ENCODE measurements at places on chromosomes 3 and 15.

DNA sequence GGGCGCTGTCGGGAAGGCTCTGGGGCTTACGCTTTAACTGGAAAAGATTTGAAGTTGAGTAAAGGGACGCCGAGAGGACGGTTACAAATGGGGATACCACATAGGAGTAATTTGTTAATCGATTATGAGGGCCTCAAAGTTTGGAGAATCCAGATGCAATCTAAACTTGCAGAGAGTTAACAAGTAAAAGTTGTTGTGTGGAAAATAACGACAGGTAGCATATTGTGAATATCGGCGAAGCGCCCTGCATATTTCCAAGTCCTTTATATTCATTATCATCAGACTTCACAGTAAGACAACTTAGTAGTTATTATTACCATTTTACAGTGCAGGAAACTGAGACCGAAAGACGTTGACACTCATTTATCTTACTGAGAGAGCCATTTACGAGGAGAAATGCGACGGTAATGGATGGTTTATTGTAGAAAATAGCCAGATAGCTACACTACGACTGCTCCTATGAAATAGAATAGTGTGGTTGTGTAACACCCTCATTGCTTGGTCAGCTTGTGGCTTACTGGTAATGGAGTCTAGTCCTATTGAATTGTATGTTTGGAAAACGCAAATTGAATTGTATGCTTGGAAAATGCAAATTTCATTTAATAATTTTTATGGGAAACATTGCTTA lies 700 bp downstream of the MKRN2 start:
- DNase-seq = no peak

DNA sequence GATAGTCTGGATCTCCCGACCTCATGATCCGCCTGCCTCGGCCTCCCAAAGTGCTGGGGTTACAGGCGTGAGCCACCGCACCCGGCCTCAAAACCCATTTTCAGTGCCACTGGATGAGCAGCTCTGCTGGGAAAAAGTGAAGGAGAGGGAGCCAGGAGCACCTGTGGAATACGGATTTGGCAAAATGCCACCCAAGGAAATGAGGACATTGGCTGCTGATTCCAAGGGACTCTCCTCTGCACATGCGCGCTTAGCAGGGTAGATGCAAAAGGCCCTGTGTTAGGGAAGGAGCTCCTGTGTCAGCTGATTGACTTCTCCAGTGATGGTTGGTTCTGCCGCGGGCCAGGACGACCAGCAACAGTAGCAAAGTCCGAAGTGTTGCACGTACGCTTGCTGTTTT lies 43.4 kb upstream of the IGF1R start:
- DNase-seq = no peak

GRCh38 chr15:56805466-56806147 lies 72.3 kb upstream of the ZNF280D start:
- no peak for DNase-seq

- peak; percentile 71 for DNase-seq
Measured at GRCh38 chr15:88704791-88705768, 66.3 kb downstream of the ISG20 start.

- peak; percentile 70 for DNase-seq
Measured at GRCh38 chr3:48990636-48991469, 812 bp downstream of the P4HTM start.

- no peak for DNase-seq
Measured at GRCh38 chr3:2915826-2916225, 194.3 kb downstream of the IL5RA start.

GRCh38 chr3:172194702-172195406 lies 155.5 kb downstream of the FNDC3B start:
- peak; percentile 87 for DNase-seq

GRCh38 chr3:24476871-24477656 lies 17.6 kb downstream of the THRB start:
- DNase-seq = peak; percentile 71

DNA sequence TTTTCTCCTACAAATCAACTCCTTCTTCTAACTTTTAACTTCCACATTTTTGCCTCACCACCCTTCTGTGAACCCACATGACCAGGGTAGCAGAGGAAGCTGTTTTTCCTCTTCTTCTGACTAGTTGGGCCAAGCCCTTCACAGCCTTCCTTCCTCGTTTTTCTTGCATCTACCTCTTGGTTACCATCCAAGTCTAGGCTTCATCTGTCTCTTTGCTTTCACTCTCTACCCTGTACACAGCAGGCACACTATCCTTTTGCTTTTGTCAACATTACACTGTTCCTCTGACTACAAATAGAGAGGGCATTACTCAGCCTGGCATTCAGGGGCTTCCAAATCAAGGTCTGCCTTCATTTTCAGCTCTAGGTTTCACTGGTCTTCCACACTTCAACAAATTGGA lies 22.0 kb downstream of the SLC9A9 start:
- no peak for DNase-seq

DNA sequence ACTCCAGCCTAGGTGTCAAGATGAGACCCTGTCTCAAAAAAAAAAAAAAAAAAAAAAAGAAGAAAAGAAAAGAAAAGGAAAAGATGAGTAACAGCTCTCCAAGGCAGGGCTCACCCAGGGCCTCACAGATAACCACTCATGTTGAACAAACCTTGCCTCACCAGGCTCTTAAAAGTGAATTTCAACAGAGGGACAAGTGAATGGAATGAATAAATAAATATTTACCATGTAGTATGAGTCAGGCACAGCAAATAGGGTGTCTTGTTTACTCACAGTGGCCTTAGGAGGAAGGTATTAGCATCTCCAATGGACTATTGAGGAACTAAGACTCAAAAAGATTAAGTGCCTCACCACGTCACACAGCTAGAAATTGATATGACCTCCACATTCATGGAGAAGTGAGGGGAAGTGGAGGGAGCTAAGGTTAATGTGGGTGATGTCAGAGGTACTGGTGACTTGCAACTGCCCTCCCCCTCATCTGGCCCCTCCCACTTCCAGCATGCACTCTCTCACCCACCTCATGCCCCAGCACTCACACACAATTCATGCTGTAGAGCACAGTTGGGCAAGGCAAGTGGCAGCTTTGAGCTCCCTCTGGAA lies 255.5 kb downstream of the UACA start:
- no peak for DNase-seq

- DNase-seq = peak; percentile 76
Measured at GRCh38 chr3:61381745-61382392, 130.6 kb upstream of the FHIT start.

- DNase-seq = no peak
Measured at GRCh38 chr3:40523781-40524180, 979 bp upstream of the ZNF621 start.

DNA sequence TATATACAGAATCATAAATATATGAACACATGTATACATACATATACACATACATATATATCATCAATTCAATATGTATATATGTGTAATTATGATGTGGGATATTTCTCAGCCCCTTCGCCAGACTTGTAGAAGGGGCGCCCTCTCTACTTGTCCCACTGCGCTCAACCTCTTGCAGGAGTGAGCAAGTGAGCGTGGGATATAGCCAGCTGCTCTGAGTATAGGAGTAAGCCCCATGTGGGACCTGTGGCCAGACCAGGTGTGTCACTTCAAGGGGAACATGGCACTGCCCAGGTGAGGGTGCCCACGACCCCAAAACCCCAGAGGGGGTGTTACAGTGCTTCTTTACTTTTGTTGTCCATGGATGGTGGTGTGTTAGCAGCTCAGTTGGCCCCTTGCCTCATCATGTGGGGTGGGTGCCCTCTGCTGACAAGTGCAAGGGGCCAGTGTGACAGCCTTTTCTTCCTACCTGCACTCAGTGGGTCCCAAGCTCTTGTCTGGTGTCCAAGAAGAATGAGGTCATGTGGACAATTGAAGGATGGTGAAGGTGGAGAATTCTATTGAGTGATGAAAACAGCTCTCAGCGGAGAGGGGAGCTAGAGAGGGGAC lies 304.1 kb downstream of the UNC13C start:
- DNase-seq = no peak

- DNase-seq = peak; percentile 56
Measured at GRCh38 chr3:153162513-153163392, 727 bp downstream of the RAP2B start.

GRCh38 chr15:27694506-27695087 lies 404.5 kb downstream of the OCA2 start:
- no peak for DNase-seq

GRCh38 chr3:81502236-81502635 lies 259.2 kb downstream of the GBE1 start:
- DNase-seq = no peak

- DNase-seq = peak; percentile 90
Measured at GRCh38 chr3:13073326-13074005, at the start of gene IQSEC1. IQSEC1 (minus strand) TSS chr3:13073429; CDS start chr3:13073014, 415 bp downstream.

DNA sequence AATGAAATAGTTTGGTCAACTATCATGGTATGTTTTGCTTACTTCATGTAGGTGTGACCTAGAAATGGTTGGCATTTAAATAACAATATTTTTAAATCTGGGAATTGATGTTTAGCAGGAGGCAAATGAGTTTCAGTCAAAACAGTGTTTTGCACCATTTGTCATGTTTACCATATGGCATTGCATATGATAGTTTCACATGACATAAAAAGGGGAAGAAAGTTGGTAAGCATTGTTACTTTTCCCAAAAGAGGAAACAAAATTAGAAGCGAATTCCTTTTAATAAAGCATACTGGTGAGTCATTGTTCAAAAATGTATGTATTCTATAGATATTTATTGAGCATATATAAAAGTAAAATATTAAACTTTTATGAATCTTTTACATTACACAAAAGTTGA lies 2.3 kb downstream of the RNF13 start:
- DNase-seq = no peak

DNA sequence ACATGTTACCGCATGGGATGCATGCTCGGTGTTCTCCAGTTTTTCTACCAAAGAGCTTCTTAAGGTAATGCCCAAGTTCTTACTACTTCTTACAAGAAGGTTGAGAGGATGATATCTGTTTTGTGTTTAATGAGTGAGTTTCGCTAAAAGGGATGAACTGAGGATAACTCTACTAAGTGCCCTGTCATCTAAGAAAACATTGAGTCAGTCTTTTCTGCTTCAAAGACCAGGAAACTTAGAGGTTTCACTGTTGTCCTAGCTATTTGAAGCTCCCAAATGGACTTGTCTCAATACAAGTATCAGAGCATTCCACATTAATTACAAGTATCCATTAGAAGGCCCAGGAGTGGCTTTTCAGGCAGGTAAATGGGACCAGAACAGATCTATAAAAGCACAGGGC lies 296.2 kb downstream of the KBTBD8 start:
- no peak for DNase-seq

DNA sequence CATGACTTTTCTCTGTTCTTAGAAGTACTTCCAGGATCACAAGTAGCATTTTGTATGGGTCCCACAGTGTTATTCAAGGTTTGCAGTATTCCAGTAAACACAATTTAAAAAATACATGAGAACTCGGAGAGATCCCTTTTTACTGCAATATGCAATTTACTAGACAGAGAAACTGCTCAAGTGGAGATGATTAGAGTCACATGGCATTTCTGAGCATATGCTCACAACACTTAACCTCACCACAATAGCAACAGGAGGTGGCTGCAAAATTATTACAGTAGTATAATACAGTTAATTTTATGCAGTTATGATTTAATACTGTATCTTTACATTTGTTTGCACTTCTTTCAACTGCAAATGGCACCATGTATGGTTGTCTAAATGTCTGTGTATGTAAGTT lies 87.5 kb downstream of the PIK3CB start:
- DNase-seq = no peak

DNA sequence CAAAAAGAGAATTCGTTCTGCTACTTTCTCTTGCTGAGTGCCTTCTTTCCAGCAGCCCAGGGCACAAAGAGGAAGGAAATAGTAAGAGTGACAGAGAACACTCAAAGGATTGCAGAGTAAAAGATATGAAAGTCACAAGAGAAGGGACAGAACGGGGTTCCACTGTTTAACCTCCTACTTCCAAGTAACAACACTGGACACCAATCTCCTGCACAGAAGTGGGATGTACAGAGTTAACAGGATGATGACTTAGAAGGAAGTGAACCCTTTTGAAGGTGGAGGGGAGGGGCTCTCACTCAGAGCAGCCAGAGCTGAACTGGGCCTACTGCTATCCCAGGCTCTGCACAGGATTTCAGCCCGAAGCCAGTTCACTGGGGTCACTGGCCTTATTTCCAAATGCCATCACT lies 130.1 kb upstream of the PRICKLE2 start:
- no peak for DNase-seq

- no peak for DNase-seq
Measured at GRCh38 chr3:52539010-52539653, 2.7 kb downstream of the UQCC5 start.
